ENCODE measurements at places on chromosomes 5 and 9. TPM values are rescaled to one million over a fixed set of nuclear protein-coding genes. Genes with fewer than 3 reads are reported as not detected.

DNA sequence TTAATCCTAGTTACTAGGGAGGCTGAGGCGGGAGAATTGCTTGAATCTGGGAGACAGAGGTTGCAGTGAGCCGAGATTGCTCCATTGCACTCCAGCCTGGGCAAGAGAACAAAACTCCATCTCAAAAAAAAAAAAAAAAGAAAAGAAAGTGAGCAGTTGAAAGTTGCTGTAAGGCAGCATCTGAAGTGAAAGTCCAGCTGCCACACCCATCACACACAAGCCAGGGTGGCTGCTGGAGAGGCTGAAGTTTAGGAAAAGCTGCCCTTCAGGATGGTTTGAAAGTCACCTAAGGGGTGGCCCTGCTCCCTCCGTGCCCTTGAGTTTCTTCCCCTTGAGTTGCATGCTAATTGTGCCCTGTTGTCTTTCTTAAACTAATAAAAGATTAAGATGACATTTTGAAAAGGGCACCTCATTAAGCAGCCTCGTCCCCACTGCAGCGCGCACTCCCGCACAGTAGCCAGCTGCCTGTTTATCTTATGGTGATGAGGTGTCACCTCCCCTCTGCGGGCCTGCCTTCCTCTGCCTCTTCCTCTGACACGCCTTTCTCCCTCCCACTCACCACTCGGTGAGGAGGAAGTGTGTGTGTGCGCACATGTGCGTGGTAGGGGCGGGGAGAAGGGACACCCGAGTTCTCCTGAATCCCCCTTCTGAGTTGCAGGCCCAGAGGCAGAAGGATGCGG lies 104.2 kb upstream of the PANK3 start:
- DNase-seq, result no peak

DNA sequence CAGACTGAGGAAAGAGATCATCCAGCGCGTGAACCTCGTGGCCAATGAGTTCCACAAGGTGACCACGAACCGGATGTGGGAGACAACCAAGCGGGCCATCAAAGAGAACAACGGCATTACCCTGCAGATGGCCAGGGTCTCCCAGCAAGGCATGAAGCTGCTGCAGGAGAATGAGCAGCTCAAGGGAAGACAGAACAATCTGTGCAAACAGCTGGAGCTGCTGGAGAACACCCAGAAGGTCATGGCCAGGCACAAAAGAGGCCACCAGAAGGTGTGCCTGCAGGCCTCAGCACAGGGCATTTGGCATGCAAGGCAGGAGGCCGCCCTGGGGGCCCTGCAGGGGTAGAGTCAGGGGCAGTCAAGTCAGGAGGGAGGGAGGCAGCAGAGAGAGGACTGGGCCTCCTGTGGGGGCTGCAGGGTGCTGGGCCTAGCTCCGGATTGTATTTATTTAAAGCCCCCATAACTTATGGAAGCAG lies 4.2 kb downstream of the PTRH1 start:
- DNase-seq, result no peak

GRCh38 chr5:61647672-61648071 lies 315.6 kb downstream of the ZSWIM6 start:
- no peak for DNase-seq

GRCh38 chr9:134693011-134693410 lies 51.4 kb downstream of the COL5A1 start:
- no peak for DNase-seq

DNA sequence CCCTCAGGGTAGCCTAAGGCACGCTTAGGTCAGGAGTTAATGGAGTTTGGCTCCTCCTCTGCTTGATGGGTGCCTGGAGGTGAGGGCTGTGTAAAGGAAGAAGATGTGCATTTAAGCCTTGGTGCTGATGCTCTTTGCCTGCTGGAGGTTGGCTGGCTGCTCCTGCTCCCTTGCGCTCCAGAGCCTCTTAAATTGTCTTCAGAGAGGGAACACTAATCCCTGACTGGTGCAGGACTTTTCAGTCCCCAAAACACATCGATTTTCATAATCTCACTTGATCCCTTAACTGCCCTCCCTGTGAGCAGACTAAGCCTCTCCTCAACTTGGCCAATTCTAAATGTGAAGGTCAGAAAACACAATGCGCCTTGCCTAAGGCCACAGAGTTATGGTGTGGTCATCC lies 16.2 kb upstream of the TCOF1 start:
- no peak for DNase-seq

Gene ZFP2
- 5.8 TPM for total RNA-seq

DNA sequence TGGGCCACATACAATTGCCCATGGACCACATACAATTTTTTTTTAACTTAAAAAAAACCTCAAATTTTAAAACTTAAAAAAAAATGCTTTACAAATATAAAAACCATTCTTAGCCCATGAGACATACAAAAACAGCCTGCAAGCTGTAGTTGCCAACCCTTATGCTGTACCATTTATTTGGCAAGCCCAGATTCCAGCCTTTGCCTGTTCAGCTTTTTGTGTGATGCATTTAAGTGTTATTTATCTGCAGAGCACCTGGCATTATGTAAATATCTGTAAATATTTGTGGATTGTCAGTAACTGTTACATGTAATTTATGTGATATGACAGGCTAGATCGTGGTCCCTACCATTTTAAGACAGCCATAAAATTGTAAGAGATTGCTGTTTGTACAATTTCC lies 32.6 kb downstream of the HEXB start:
- DNase-seq, result no peak

DNA sequence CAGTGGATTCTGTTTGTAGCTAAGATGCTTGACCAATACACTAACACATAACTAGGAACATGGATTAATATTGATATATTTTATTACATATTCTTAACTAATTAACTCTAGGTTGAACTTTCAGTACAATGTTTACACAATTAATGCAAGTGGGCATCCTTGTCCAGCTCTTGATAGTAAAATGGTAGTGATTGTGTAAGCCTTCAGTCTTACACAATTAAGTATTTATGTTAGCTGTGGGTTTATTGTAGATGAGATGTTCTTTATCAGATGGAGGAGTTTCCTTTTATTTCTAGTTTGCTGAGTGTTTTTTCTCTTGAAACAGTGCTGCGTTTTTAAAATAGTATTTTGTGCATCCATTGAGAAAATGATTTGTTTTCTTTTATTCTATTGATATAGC lies 1210.8 kb downstream of the CDH12 start:
- DNase-seq, result no peak

- no peak for DNase-seq
Measured at GRCh38 chr9:129656795-129657390, 8.6 kb upstream of the PRRX2 start.

DNA sequence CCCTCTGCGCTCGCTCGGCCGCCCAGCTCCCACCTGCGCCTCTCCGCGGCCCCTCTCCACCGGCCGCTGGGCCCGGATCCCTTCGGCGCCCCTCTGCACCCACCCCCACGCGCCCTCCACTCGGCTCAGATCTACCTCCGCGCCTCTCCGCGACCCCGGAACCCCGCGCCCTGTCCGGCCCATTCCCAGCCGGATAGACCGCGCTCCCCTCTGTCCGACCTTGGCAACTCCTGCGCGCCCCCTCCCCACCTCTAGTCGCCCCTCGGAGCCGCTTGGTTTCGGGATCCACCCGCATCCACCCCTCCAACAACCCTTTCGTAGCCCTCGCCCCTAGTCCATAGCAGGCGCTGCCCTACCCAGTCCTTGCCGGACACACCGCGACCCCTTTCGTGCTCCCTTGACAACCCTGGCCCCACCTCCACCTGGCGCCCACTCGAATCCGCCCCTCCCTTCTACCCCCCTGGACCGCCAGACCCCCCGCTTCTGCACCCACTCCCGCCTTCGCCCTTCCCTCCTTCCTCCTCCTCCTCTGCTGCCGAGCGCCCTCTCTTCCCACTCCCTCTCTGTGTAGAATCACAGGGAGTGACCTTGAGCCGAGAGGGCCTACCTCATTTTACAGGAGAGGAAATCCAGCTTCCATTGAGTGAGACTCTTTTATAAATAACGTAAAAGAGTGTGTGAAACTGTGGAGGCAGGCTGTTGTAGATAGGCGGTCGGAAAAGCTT lies 525 bp upstream of the AK3 start:
- DNase-seq, result no peak

- DNase-seq, result no peak
Measured at GRCh38 chr9:129558063-129558550, 62.8 kb downstream of the C9orf50 start.

Gene ADGRD2
- total RNA-seq, result not detected

Gene MYMK
- total RNA-seq, result not detected

DNA sequence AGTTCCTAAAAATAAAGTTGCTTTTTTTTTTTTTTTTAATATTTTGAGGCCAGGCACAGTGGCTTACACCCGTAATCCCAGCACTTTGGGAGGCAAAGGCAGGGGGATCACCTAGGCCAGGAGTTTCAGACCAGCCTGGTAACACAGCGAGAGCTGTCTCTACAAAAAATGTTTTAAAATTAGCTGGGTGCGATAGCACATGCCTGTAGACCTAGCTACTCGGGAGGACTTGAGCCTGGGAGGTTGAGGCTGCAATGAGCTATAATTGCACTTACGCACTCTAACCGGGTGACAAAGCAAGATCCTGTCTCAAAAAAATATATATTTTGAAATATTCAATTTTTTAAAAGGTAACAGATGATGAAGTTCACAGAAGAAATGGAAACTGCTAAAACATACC lies 22.9 kb downstream of the GOLPH3 start:
- DNase-seq, result no peak

GRCh38 chr9:127027694-127028093 lies 94.7 kb downstream of the ANGPTL2 start:
- DNase-seq, result no peak

Gene CARD6
- 20.4 TPM for total RNA-seq

Gene SEMA4D
- 16.2 TPM for total RNA-seq

- no peak for DNase-seq
Measured at GRCh38 chr5:101103874-101104273, 200.8 kb upstream of the ST8SIA4 start.

DNA sequence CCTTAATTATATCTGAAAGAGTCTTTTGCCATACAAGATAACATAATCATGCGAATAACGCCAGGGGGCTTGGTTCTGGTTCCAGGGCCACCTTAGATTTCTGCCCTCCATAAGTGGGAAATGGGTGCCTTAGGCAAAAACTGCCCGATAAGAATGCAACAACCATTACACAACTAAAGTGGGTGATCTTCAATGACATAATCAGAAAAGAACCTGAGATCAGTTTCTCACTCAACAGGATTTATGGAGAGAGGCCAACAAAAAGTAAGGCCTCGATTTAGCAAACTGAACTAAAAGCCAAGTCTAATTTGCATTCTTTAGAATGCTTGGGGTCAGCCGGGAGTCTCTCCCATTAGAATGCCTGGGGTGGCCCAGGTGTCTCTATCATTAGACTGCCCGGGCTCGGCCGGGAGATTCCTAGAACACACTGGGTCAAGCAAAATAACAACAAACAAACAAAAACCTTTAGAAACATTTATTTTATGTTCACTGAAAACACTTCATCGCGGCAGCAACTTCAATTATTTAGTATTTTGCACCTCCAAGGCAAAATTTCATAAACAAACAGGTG lies 194.8 kb downstream of the AUH start:
- no peak for DNase-seq

Gene TSLP
- total RNA-seq, result 1.2 TPM

Gene RPS14
- 3,327 TPM for total RNA-seq

DNA sequence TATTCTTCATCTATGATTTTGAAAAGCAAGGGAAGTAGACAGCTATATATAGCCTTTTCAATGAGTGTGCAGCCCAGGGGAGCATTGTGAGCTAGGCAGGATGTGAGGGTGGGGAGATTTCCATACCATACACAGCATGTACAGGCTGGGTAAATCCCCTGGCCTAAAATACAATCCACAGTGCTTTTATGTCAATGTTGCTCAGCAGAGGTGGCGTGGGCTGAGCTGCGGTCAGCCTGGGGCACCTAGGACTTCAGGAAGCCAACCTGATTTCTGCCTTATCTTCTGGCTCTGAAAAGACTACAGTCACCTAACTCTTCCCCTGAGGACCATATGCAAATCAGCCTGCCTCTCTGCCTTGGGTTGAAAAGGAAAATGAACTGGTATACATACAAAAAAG lies 6.3 kb upstream of the GARIN3 start:
- no peak for DNase-seq

Gene FOCAD
- 19.1 TPM for total RNA-seq

- DNase-seq, result no peak
Measured at GRCh38 chr5:132406144-132406783, 36.8 kb downstream of the SLC22A5 start.

GRCh38 chr5:139888370-139888769 lies 92.8 kb downstream of the PSD2 start:
- DNase-seq, result no peak

Gene CLIC3
- total RNA-seq, result 0.95 TPM

GRCh38 chr9:110188991-110189390 lies 19.0 kb downstream of the C9orf152 start:
- no peak for DNase-seq

GRCh38 chr5:1785062-1785461 lies 14.6 kb downstream of the MRPL36 start:
- DNase-seq, result no peak

GRCh38 chr5:157518963-157519362 lies 56.6 kb downstream of the ADAM19 start:
- DNase-seq, result no peak

GRCh38 chr9:108073823-108074222 lies 584.3 kb upstream of the KLF4 start:
- no peak for DNase-seq

GRCh38 chr9:71243951-71244350 lies 122.5 kb upstream of the TRPM3 start:
- DNase-seq, result no peak

DNA sequence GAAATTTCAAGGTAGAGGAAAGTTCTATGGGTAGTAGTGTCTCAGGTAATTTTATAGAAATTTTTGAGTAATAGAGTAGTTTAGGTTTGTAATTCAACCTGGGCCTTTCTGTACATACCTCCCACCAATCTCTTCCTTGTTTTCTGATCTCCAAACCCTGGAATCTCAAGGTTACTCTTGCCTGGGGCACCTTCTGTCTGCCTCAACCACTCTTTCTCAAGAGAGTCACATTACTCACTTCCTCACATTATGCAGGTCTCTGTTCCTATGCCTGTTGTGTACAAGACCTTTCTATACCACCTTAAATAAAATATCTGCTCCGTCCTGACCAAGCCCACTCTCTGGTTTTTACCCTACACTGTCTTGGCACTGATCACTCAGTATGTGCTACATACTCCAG lies 412.6 kb upstream of the CTNND2 start:
- DNase-seq, result no peak

- no peak for DNase-seq
Measured at GRCh38 chr9:4048441-4048840, 251.4 kb downstream of the GLIS3 start.

DNA sequence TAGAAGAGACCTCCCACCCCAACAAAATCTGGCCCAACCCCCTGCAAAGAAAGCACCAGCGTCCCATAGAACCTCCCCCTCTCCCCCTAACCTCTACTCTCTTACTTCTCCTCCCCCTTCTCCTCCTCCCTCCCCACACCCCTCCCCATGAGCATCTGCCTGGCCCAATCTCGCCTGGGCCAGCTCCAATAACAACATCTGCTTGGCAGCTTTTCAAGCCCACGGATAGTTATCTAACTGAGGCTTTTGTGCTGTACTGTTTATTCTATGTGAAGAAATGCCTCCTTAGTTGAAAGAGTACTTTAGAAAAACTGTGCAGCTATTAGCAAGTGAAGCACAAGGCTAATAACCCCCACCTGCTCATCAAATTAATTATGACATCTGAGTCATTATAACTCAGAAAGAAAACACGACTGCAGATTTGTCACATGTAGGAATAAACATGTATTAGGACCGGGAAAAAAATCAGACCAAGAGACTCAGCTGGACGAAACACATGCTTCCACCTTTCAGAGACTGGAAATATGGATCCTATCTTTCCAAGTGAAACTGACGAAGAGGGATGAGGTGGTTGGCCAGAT lies 42.8 kb downstream of the NFIB start:
- no peak for DNase-seq

Gene IFNA1
- not detected for total RNA-seq

Gene DELE1
- total RNA-seq, result 61.2 TPM

GRCh38 chr5:10743951-10744350 lies 17.1 kb downstream of the DAP start:
- no peak for DNase-seq

Gene RCL1
- total RNA-seq, result 93.7 TPM

Data from omental fat pad (tissue), 4 donors.